ENCODE measurements at places on chromosomes 2 and 18.
A peak's percentile ranks its signal among the peaks of the same experiment; 100 is the strongest.

DNA sequence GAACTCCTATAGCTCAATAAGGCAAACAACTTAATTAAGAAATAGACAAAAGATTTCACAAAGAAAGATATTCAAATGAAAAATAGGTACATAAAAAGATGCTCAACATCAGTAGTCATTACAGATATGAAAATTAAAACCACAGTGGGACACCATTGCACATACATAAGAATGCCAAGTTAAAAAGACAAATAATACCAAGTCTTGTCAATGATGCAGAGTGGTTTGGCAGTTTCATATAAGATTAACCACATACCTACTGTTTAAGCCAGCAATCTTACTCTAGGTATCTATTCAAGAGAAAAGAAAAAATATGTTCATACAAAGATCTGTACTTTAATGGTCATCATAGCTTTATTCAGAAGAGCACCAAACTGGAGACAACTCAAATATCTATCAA is 63.5 kb upstream of the GLS start:
- DNase-seq = no peak

DNA sequence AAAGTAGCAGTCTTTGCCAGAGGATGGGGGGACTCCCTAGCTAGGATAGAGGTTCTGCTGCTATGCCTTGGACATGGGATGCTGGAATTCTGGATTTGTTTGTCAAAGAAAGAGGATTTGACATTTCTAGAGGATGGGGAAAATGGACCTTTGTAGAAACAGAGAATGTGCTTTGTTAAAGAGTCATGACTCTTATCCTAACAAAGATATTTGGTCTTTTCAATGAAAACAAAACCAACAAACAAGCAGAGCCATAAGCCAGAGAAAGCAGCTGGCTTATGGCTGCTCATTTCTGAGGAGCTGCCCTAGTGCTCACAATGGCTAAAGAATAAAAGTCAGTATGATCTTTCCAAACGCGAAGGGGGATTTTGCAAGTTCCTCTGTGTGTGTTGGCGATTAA is 40.8 kb upstream of the MAPRE2 start:
- no peak for DNase-seq

- DNase-seq = no peak
These were observed 13.3 kb upstream of the ACTR2 start for GRCh38 chr2:65214361-65214760.

- no peak for DNase-seq
These were observed 202.4 kb downstream of the ETAA1 start for GRCh38 chr2:67599561-67599960.

GRCh38 chr2:130186391-130186790 is 4.3 kb downstream of the MZT2B start:
- DNase-seq = no peak

DNA sequence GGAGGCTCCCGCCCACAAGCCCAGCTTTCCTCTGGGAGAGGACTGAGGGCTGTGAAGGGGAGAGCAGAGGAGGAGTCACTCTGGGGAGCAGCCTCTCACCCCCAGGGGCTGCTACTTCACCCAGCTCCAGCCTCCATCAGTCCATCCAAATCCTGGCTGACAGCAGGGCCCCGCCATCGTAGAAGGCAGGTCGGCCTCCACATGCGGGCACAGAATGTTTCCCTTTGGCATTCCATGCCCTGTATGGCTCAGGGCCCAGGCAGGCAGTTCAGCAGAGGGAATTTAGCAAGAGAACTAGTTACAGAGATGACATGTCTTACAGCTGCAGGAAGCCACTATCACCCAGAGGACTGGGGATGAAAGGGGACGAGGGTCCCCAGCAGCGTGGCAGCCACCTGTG is 6.4 kb upstream of the ODC1 start:
- no peak for DNase-seq

- DNase-seq = no peak
These were observed 6.7 kb upstream of the PNO1 start for GRCh38 chr2:68151037-68151436.

DNA sequence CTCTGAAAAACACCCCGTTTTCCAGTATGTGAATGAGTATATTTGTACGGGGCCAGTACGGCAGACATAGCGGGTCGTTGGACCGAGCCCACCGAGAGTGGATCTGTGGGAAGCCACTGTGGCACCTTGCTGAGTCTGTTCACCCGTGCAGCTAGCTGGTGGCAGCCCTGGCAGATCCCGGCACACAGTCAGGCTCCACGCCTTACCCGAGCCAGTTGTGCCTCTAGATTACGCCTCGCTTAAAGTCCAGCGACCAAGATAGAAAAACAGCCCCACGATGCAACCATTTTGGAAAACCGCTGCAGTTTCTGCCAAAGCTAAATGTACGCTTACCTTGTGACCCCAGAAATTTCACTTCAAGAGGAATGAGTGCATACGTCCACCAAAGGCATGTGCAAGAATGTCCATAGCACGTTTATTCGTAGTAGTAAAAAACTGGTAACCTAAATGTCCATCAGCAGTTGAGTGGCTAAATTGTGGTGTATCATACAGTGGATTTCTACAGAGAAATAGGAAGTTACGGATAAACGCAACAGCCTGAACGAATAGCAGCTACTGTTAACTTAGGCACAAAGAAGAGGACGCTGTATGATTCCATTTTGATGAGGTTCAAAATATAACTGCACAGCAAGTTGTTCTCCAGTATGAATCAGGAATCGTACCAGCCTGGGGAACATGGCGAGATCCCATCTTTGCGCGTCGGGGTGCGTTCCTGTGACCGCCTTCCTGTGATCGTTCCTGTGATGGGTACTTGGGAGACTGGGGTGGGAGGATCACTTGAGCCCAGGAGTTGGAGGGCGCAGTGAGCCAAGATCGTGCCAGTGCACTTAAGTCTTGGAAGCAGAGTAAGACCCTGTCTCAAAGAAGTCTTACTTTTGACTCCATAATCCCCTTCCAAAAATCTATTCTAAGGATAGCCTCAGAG is 688 bp upstream of the WDR33 start:
- DNase-seq = no peak

- no peak for DNase-seq
These were observed 3.9 kb downstream of the LRRTM4 start for GRCh38 chr2:77518311-77518710.

DNA sequence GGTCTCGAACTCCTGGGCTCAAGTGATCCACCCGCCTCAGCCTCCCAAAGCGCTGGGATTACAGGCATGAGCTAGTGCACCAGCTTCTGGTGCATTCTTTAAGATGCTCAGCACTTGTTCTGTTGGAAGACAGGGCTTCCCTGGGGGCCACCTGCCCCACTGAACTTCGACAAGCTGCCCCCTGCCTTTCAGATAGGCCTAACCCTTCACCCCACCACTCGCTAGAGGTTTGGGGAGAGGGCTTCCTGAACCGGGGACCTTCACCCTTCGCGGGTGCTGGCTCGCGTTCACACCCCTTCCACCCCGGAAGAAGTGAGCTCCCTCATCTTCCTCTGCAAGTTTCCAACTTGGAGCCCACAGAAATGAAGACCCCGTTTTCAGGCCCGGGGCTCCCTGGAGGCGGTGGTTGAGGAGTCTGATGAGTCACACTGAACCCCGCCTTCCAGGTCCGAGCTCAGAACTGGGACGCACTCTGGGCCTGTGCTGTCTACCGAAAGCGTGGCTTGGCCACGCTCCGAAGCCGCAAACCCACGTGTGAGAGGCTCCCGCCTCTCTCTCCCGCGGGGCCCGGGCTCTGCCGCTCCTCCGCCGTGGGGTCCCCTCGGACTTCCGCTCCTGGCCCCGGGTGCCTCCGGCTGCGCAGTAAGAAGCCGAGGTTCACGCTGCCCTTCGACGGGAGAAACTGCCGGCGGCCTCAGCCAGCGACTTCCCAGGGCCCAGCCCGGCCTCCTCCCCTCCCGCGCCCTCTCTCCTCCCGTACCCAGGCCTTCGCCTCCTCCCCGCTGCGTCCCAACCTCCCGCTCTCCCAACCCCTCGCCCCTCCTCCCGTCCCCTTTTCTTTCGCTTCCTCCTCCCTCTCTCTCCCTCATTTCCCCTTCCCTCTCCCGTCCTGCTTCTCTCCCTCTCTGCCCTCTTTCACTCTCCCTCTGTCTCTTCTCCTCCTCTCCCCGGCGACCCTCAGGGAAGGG is 47.5 kb upstream of the SP3 start:
- peak; percentile 40 for DNase-seq

DNA sequence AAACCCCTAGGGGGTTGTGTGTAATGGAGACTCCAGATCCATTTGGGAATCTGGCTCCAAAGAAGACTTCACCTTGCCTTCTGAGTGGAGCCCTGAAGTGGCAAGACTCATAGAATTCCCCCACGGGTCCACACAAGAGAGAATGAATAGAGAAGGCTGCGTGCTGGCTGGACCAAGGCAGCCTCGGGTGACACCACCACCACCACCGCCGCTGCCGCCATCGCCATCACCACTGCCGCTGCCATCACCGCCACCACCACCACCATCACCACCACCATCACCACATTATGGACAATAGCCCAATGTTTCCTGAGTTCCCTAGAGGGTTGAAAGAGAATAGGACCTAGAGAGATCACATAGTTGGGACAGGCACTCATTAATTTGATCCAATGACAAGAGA is 58.0 kb upstream of the ROCK2 start:
- DNase-seq = no peak

DNA sequence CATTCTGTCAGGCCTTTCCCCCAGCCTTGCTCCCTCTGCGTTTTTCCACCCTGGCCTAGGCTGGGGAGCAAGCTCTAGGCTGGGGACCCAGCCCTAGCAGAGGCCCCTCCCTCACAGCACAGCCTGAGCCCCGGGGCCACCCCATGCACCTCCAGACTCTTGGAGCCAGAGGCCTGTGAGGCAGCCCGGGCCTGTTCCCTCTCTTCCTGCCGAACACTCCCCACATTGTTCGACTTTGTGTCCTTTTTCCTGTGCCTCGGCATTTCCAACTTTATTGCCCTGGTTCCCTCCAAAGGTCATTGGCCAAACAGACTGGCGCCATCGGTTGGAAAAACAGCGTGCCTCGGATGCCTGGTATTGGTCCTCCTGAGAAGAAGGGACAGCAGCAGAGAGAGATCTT is 79.7 kb downstream of the HS1BP3 start:
- no peak for DNase-seq

DNA sequence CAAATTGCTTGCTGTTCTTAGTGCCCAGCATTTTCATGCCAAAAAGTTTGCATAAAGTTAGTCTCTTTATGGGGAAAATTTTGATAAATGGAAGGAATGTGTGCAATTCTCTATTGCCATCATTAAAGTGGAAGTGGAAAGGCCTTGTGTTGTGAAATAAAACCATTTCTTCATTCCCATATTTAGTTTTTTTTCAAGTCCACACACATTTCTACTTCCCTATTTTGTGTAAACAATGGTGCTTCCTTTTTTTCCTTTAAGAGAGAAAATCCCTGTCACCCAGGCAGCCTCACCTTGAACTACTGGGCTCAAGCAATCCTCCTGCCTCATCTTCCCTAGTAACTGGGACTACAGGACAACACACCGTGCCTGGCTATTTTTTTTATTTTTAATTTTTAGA is 42.3 kb upstream of the NCOA1 start:
- no peak for DNase-seq

DNA sequence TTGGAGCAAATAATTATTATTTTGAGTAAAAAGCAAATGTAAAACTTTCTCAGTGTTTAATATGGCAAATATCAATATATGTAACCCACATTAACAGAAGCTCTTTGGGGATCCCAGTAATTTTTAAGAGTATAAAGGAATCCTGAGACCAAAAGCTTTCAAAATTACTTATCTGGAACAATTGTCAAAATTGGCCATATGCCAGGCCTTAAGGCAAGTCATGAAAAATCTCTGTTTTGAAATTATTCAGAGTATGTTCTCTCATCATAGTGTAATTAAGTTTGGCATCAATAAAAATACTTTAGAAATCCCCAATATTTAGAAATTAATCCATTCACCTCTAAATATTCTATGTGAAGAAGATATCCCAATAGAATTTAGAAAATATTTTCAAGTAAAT is 225.3 kb upstream of the ARL4C start:
- DNase-seq = no peak

GRCh38 chr2:190533968-190534309 is 583 bp downstream of the NEMP2 start:
- DNase-seq = no peak

- no peak for DNase-seq
These were observed 794.8 kb downstream of the SATB2 start for GRCh38 chr2:198662905-198663304.

DNA sequence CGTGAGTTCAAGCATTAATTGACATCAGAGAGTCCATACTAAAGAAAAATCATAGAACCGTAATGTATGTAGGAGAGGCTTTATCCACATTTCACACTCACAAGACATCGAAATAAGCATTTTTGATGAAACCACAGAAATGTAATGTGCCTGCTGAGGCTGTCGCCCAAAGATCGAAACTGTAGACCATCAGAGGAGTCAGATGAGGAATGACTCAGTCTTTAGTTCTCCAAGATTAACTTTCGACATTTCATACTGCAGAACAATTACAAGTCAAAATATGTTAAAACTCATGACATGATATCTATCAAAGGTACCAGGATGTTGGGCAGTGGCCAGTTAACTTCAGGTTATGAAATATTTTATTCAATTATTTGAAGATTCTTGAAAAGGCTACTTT is 79.6 kb downstream of the RAB31 start:
- no peak for DNase-seq

GRCh38 chr18:48787203-48788151 is 163.3 kb downstream of the SMAD7 start:
- no peak for DNase-seq

DNA sequence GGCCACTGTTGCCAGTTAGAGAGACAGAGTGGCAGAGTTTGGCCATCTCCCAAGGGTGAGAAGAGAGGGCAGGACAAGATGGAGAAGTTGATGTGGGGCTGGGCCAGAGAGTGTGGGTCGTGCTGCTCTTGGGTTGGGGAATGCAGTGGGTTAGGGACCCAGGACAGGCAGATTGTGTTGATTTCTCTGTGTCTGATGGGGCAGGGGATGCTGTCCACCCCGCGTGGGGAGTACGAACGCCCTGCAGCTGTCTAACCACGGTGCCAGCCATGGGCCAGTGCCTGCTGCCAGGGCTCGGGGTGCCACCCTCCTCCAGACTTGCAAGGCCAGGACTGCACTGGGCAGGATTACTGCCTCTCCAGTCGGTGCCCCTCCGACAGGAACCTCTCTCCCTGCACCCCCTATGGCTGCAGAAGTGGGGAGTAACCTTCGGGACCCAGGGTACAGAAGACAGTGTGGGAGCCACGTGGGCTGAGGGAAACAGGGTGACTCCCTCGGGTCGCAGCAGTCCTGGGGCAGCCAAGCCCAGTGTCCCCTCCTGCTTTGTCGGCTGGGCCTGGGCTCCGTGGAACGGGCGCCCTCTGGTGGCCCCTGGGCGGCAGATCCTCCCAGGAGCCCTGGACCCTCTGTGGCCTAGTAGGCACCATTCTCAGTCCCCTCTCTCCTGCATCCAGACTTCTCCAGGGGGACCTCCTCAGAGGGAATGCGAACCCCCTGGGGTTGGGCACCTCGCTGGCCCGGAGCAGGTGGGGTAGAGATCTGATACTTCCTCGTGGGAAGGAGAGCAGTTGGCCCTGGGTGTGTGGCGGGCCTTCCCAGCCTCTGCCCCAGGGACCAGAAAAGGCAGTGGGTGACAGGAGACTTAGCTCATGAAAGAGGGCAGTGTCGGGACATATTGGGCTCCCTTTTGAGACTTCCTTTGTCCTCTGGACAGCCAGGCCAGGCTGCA is 2.7 kb downstream of the GPC1 start:
- DNase-seq = peak; percentile 75

GRCh38 chr2:112850588-112850987 is 14.0 kb upstream of the IL1B start:
- no peak for DNase-seq

Data from stimulated activated naive CD8-positive, alpha-beta T cell treated with anti-CD3 and anti-CD28 coated beads, Interleukin-15, Interleukin-2, amounts not matched to agents 100 U/mL and 50 U/mL, for 24 hours (primary cell).